Stimulated activated CD4-positive, alpha-beta T cell treated with anti-CD3 and anti-CD28 coated beads, Interleukin-1b, Interleukin-23, amount 100 ng/mL, for 24 hours (primary cell): ENCODE measurements at places on chromosomes 16 and 17.

- no peak for DNase-seq
Observed at GRCh38 chr17:43611230-43611969, 50.3 kb downstream of the MEOX1 start.

- DNase-seq = no peak
Observed at GRCh38 chr17:14712611-14713021, 411.7 kb downstream of the HS3ST3B1 start.

DNA sequence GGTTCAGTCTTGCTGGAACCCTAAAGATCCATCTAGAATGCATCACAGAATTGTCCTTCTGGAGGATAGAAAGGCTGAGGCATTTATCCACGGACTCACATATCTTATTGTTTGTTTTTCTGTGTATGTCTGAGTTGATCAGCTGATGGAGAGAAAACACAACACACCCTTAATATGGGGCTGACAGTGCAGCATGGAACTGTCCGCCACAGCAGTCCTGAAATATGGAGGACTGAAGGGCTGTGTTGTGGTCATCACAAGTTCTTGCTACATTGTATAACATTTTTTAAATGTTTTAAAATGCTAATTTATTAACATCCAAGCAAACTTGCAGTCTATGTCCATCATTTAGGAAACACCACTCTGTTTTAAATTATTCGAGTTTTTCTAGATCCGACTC is 448.9 kb upstream of the ERCC4 start:
- no peak for DNase-seq

- DNase-seq = no peak
Observed at GRCh38 chr17:65830356-65830755, 268.9 kb upstream of the AXIN2 start.

GRCh38 chr17:14926526-14927122 is 338.5 kb downstream of the PMP22 start:
- DNase-seq = peak; percentile 29

DNA sequence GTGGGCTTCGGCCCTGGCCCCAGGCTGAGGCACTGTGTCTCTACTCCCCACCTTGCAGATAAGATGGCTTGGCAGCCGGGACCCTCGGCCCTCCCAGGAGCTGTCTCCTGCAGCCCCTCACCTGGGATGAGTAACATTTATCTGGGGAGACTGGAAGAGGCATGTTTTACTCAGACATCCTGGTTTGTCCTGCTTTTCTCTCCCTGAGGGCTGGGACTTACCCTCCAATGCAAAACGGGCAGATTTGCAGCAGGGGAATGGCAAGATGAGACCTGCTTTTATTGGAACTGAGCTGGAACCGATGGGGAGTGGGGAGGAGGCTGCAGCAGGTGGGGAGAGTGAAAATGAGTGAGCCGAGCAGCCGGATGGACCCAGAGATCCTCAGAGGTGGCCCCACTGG is 27.3 kb upstream of the UBE2G1 start:
- DNase-seq = no peak

DNA sequence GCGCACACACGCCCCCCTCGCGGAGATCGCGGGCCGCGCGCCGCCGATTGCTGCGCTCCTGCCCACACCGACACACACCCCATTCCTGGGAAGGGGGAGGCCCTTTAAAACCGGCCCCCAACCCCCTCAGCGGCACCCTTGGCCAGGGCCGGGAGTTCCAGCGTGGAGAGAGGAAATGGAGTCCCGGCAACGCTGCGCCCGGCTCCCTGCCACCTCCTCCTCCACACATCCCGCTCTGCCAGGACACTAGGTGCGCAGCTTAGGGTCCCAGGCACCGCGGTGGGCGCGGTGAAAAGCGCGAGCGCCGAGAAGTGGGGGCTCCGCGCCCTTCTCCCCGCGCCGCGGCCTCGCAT is 397 bp downstream of the CDC42EP4 start:
- DNase-seq = no peak

- no peak for DNase-seq
Observed at GRCh38 chr17:35807371-35808144, 1.7 kb upstream of the TAF15 start.

GRCh38 chr16:59892376-59892775 is 1158.3 kb upstream of the GOT2 start:
- DNase-seq = no peak

DNA sequence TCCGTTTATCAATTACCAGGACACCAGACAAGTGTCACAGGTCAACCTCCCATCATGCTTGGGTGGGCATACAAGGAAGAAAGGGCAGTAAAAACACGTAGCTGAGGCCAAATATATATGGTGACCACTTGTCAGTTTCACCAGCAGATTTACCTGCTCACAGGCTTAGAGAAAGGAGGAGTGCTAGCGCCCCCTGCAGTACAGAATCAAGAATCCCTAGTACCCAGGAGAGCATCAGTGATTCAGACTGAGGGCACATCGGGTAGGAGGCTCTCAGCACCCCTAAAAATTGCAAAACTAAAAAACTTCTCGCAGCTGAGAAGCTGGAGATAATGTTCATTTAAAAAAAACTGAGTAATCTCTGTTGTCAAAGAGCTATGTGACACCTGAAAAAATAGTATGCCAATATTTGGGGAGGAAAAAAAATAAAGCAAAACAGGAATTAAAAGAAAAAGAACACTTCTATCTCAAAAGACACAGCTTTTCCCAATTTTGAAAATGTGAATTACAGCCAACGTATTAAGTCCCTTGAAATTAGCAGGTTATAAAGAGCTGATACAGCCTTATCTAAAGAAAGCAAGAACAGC is 21.2 kb upstream of the MON1B start:
- peak; percentile 24 for DNase-seq

- no peak for DNase-seq
Observed at GRCh38 chr17:58873926-58874325, 118.3 kb downstream of the PPM1E start.

- DNase-seq = no peak
Observed at GRCh38 chr17:5800131-5800530, 215.8 kb upstream of the NLRP1 start.

DNA sequence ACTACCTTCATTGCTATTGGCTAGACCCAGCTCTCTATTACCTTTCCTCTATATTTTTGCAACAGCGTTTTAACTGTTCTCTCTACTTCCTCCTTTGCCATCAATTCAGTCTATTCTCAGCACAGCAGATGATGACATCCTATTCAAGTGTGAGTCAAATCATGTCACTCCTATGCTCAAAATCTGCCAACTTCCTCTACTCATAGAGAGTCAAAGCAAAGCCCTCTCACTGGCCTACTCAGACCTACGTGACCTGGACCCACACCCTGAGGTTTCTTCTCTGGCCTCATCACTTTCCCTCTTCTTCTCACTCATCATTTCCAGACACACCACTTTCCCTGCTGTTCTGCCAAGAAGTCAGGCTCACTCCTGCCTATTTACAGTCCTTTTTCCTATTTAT is 289.0 kb upstream of the AXIN2 start:
- DNase-seq = no peak

DNA sequence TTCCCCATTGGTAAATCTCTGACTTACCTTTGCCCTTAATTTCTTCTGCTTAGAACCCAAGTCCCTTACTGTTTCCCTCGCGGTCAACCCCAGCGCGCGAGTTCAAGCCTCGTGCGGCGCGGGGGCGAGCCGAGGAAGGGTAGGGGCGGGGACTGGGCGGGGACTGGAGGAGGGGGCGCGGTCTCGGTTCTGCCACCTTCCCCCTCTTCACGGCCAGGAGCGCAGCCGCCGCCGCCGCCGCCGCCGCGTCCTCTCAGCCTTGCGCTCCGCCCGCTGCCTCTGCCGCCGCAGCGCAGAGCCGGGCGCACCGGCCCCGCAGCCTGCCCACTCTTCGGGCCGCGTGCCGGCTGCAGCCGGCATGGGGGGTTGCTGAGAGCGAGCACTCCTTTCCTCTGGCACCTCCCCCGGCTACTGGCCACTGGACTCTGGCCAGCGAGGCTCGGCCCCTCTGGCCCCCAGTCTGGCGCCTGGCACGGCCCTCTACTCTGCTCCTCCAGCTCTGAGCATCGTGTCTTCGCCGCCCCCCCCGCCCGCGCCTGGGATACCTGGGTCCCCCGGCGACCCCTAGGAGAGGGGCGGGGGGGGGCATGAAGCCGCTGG is at the start of gene RAPGEFL1:
RAPGEFL1 (plus strand) TSS at position 196 of the 600 bp plus-strand sequence; CDS start at position 588, 392 bp downstream.
- DNase-seq = peak; percentile 74
